WTC11 (cell line): ENCODE measurements at places on chromosomes 5 and 9. TPM values are rescaled to one million over a fixed set of nuclear protein-coding genes. Genes with fewer than 3 reads are reported as not detected.
A peak's percentile ranks its signal among the peaks of the same experiment; 100 is the strongest.

DNA sequence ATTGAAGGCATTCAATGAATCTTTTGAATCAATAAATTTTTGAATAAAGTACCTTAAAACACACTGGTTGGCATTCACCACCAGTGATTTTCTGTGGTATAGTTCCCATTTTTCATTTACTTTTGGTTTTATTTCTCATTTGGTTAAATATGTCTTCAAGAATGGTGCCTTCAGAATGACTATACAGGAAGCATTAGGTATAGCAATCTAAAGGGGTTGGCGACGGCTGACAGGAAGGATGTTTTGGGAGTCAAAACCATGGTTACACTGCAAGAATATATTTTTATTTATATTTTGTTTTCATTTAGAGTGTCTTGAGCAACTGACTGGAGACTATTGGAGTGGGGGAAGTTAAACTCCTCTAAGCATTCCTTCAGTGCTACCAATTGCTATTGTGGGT lies 235.7 kb downstream of the HTR1A start:
- DNase-seq: no peak

DNA sequence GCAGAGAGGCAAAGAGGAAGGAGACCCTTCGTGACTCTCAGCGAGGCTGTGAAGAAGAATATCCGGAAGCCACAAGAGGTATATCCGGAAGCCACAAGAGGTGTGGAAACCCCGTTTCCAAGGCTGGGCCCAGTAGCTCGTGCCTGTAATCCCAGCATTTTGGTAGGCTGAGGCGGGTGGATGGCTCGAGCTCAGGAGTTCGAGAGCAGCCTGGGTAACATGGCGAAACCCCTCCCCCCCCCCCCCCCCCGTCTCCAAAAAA lies 612 bp upstream of the BBLN start:
- no peak for DNase-seq

GRCh38 chr5:159616952-159617351 lies 286.7 kb upstream of the IL12B start:
- no peak for DNase-seq

GRCh38 chr9:18783909-18784308 lies 249.1 kb downstream of the SAXO1 start:
- no peak for DNase-seq

- no peak for DNase-seq
Observed at GRCh38 chr5:133399247-133399891, 213.0 kb downstream of the FSTL4 start.

- no peak for DNase-seq
Observed at GRCh38 chr9:79663300-79663699, 91.5 kb downstream of the TLE4 start.

GRCh38 chr9:110731437-110732028 lies 62.9 kb downstream of the MUSK start:
- no peak for DNase-seq

GRCh38 chr9:130549093-130549735 lies 30.2 kb upstream of the FUBP3 start:
- DNase-seq: no peak

GRCh38 chr5:134226441-134227192 lies 744 bp upstream of the PPP2CA start:
- DNase-seq: no peak

GRCh38 chr5:176743868-176744583 lies 66.3 kb upstream of the UNC5A start:
- no peak for DNase-seq

GRCh38 chr5:109312695-109313094 lies 97.1 kb downstream of the PJA2 start:
- no peak for DNase-seq

DNA sequence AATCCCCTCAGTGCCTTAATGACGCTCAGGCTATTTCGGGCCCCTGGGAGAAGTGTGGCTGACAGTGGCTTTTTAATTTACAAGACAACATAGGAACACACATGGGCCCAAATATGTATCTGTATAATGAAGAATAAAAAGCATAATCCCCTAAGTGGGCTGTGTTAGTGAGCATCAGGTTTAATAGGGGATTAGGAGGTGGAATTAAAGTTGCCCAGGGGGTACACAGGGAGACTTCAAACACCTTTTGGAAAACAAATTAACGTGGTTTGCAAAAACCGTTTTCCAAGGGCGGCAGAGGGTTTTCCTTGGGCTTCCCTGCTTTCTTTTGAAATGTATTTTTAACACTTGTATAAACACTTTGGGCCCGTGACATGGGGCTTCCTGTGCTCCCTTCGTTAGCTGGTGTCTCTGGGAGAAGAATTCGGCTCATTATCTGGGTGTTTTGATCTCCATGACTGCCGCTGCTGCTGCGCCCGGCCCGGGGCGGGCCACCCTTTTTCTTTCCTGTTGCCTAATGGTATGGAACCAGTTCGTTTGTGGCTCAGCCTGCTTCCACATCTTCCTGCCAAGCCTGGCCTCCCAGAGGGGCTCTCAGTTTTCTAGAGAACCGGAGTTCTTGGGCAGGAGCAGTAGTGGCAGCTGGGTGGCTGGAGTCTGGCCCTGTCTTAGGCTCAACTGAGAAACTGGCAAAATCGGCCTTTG lies 173.0 kb downstream of the MACROH2A1 start:
- no peak for DNase-seq

DNA sequence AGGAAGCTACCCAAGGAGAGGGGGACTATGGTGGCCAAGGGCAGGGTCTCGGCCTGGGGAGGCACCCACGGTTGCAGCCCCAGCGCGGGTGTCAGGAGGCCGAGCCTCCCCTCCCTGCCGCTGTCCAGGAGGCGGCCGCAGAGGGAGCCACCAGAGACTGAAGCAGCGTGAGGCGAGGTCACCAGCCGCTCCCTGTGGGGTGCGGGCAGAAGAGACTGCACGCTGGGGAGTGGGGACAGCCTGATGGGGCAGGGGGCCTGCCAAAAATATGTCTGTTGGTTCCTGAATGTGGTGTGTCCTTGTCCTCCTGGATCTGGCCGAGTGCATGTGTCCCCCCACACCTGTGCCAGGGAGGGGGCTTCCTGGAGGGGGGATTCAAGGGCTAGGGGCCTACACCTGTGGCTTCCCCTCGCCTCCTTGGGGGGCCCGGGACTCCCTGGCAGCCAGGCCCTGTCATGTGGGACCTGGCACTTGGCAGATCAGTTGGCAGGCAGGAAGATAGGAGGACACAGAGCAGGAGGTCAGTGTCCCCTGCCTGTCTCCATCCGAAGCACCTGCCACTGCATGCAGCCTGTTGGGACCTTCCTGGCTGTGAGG lies 131.2 kb downstream of the DAB2IP start:
- no peak for DNase-seq

DNA sequence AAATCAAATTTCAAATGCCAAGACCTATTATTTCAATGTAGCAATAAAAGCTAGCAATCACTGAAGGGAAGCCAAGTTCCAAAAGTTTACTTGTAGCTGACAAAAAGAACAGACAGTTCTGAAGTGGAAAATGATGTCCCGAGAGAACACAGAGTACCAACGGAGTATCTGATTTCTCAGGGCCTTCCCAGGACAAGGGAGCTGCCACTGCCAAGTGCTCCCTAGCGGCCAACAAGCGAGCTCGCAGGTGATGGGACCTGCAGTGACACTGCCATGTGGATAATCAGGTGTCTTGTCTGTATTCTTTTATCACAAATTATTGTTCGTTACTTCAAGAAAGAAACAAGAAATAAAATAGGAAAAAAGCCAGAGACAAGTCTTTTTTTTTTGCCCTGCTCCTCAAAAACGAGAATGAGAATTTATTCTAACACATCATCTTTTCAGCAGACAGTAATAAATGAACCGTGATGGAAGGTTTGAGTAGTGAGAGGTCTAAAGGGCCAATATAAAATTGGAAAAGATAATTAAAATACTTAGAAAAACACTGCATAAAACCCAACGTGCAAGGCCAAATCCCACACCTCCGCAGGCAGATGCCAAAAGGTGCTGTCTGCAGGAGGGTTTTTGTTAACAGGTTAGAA lies 159.4 kb downstream of the MYO10 start:
- peak; percentile 65 for DNase-seq

DNA sequence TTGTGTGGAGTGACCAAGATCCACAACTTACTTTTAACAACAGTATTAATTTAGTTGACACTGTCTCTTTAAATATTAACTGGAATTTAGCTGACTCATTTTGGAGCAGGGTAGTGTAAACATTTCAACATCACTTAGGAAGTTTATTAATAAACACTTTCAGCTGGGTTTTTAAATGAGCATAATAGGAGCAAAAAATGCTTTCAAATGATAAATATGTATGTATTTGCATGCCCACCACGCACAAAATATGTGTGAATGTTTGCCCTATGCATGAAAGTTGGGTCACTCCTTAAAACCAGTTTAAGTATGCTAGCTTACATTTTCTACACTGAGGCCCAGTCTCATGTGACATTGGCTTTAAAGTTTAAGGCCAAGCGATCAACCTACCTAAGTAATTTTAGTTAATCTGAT lies 2.9 kb downstream of the ZFAND5 start:
- DNase-seq: no peak

- no peak for DNase-seq
Observed at GRCh38 chr5:144549580-144549979, 378.9 kb downstream of the KCTD16 start.

DNA sequence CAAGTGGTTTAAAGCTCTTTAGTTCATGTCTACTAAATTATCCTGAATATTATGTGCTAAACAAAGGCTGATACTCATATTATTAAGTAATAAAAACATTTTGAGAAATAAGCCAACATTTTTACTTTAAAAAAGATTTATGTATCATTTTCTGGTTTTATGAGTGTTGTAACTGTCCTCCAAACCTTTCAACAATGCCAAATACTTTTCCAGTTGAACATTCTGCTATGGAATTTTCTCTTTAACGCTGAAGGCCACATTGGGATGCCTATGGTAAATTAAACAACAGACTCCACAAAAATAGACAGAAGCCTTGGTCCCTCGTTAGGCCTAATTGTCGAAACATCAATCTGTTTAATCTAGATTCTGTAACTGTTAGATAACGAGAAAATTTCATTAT lies 131.3 kb downstream of the GLIS3 start:
- DNase-seq: no peak

GRCh38 chr5:112977440-112977861 lies 853 bp downstream of the DCP2 start:
- DNase-seq: no peak

Gene SVEP1
- 0.39 to 0.74 TPM (median 0.48 TPM) in 3 replicates for total RNA-seq

Gene SLC34A1
- not detected in 3 replicates for total RNA-seq

Gene CCDC171
- total RNA-seq: 2.8 to 4.1 TPM (median 2.9 TPM) in 3 replicates

Gene TMC1
- 0.31 to 0.41 TPM (median 0.32 TPM) in 3 replicates for total RNA-seq

Gene TCOF1
- total RNA-seq: 130 to 174 TPM (median 133 TPM) in 3 replicates

Gene JAKMIP2
- total RNA-seq: 10.9 to 11.9 TPM (median 11.8 TPM) in 3 replicates

Gene GNAQ
- 48.6 to 55.5 TPM (median 50.4 TPM) in 3 replicates for total RNA-seq

Gene PCDHGA3
- 0.92 to 1.3 TPM (median 0.98 TPM) in 3 replicates for total RNA-seq

Gene WDR38
- total RNA-seq: not detected in 3 replicates

Gene SLC36A2
- not detected in 3 replicates for total RNA-seq

Gene FGF18
- total RNA-seq: 0.72 to 1.4 TPM (median 0.87 TPM) in 3 replicates

Gene OTP
- total RNA-seq: not detected in 3 replicates

Gene EFCAB9
- total RNA-seq: not detected in 3 replicates

Gene PCDHA4
- 5.4 to 6.3 TPM (median 5.6 TPM) in 3 replicates for total RNA-seq

Gene CARD9
- 0.76 to 0.96 TPM (median 0.96 TPM) in 3 replicates for total RNA-seq

Gene DND1
- 2.1 to 3.3 TPM (median 2.9 TPM) in 3 replicates for total RNA-seq

Gene PCDHB11
- total RNA-seq: 0.61 to 1.2 TPM (median 0.92 TPM) in 3 replicates

Gene PCDHB6
- total RNA-seq: 0.23 to 0.37 TPM (median 0.24 TPM) in 3 replicates

Gene MARCOL
- total RNA-seq: not detected in 3 replicates
